Esophagus squamous epithelium (tissue), 5 donors: ENCODE measurements at places on chromosomes 6 and 20.

- DNase-seq = no peak
These were observed 143.7 kb upstream of the SLC22A16 start for GRCh38 chr6:110620065-110620464.

DNA sequence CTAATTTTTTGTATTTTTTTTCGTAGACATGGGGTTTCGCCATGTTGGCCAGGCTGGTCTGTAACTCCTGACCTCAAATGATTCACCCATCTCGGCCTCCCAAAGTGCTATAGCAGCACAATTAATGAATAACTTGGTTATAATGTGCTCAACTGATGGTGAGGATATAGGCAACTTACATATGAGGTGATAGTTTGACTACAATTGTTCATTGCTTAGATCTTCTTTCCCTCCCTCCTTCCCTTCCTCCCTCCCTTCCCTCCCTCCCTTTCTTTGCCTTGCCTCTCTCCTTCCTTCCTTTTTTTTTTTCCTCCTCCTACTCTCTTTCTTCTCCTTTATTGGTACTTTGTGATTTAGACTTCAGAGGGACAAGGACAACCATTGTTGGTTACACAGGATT lies 151.2 kb downstream of the RNF144B start:
- no peak for DNase-seq

- no peak for DNase-seq
These were observed 29.0 kb downstream of the PSMB1 start for GRCh38 chr6:170524172-170524502.

GRCh38 chr20:3861191-3861590 lies 14.6 kb downstream of the MAVS start:
- no peak for DNase-seq

DNA sequence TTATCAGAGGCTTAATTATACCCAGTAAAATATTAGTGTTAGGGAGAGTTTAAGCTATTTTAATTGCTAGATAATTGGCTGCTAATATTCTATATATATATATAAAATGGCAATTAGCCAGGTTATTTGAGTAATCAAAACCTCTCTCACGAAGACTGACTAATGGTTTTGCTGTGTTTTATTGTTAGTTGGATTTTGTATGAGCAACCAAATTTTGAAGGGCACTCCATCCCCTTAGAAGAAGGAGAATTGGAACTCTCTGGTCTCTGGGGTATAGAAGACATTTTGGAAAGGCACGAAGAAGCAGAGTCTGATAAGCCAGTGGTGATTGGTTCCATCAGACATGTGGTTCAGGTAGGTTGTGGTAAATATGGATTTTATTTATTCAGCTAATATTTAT lies 102.2 kb downstream of the RTN4IP1 start:
- DNase-seq = no peak

- DNase-seq = no peak
These were observed 251.1 kb downstream of the PHACTR1 start for GRCh38 chr6:12967686-12968085.

GRCh38 chr6:689223-689622 lies 3.7 kb downstream of the EXOC2 start:
- no peak for DNase-seq

DNA sequence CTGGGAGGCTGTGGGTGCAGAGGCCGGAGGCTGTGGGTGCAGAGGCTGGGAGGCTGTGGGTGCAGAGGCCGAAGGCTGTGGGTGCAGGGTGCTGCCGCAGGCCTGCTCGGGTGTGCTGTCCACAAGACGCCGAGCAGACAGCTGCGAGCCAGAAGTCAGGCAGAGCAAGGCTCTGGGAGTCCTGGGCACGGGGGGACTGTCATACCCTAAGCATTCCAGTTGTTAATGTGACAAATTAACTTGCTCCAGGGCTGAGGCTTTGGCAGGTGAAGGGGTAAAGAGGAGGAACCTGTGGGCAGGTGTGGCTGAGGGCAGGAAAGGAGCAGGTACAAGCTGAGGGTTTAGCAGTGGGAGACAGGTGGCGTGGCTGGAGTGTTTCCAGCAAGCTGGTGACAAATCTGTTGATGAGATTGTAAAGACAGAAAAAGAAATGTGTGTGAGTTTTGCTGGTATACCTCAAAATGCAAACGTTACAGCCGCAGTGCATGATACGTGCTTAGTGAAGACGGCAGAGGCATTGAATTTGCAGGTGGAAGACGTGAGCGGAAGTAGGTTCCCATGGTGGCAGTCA lies 14.2 kb upstream of the ADRM1 start:
- DNase-seq = no peak

GRCh38 chr20:13659288-13659687 lies 20.6 kb upstream of the TASP1 start:
- DNase-seq = no peak

- no peak for DNase-seq
These were observed 203.2 kb upstream of the SMLR1 start for GRCh38 chr6:130624046-130624445.

DNA sequence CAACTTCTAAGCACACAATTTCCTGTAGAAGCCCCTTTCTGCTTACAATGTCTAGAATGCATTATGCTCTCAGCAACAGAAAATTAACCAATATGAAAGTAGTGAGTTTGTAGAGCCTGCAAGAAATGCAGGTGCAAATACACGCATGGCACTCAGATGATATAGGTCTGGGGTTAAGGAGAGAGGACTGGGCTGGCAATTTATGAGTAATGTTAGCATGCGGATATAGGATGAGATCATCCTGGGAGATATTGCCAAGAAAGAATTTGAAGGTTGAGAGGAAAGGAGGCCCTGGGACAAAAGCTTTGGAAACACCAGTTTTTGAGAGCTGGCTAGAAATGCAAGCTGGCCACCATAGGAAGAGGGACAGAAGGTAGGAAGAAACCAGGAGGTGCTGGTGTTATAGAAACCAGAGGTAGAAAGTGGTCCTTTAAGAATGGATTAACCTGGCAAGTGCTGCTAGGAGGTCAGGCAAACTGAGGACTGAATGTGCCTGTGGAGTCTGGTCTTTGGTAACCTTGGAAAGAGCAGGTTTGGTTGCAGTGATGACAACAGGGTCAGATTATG lies 183.2 kb upstream of the MYLIP start:
- no peak for DNase-seq

DNA sequence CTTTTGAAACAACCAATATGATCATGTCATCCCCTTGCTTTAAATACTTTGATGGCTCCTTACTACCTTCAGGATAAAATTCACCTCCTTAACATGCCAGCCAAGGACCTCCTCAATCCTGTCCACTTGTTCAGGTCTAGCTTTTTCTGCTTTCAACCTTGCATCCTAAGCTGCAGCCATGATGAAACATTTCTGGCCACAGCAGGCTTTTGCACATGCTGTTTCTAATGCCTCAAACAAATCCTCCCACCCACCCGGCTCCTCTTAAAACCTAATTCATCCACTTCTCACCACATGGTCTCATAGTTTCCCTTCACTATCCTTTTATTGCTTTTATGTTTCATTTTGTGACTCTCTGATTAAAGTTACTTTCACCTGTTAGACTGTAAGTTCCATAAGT lies 124.6 kb downstream of the MYB start:
- no peak for DNase-seq

DNA sequence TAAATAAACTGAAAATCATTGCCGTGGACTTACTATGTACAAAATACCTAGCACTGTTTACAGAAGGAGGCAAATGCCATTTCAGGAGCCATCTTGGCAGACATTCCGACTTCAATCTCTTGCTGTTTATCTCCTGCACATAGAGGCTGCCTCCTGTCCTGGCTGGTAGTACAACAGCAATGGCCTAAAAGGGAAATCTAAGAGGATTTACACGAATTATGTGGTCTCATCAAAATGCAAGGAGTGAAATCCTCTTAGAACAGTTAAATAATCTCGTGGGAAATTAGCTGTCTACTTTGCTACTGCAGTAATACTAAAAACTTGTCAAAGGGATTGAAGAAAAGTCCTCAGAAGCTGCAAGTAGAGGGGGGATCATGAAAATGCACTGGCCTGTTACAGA lies 82.2 kb upstream of the SLC2A12 start:
- no peak for DNase-seq

DNA sequence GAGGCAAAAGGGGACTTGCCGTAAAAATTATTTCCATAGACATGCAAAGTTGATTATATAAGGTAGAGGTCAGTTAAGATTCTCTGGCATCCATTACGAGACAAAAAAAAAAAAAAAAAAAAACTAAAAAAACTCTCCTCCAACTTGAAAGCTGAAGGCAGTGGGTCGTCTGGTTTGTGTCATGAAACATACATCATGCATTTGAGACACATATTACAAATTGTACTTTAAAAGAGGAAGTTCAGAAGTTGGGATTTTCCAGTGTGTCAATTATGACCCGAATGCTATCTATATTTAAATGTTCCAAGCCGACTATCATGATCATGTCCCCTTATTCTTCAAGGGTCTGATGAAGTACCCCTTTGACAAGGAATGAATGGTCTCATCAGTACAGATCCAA lies 125.1 kb downstream of the ZNF217 start:
- DNase-seq = no peak

DNA sequence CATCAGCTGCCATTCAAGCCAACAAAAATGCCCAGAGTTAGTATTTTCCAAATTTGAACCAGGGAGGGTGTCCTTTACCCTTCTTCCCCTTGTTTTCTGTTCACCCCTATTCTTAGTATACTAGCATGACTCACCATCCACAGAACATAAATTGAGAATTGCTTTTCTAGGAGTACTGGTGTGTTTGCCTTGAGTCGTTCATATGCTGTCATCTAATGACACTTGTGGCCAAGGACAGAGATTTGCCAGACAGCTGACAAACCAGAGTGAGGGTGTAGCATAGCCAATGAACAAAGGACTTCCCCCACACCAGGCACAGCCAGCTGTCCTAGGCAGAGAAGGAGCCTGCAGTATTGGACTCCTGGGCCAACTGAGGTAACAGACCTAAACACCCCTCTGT lies 62.2 kb downstream of the FILIP1 start:
- DNase-seq = no peak

GRCh38 chr6:70343313-70343712 lies 40.4 kb upstream of the COL9A1 start:
- no peak for DNase-seq

DNA sequence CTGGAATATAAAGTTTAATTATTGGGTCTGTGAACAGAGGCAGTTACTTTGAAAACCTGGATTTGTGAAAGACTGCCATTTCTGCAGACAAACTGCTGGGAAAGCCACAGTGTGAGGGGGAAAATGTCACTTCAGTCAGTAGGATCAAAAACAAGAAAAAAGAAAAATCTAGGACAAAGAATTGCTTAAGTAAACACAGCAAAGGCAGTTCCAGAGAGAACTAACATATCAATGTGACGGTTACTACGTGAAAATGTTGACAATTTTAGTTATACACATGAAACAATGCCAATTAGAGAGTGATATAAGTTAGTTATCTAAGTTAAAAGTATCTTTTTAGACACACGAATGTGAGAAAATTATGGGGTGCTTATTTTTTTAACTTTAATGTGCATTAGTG lies 270.4 kb upstream of the RUNX2 start:
- no peak for DNase-seq

GRCh38 chr20:32443386-32443974 lies 85.3 kb downstream of the ASXL1 start:
- DNase-seq = no peak

- DNase-seq = no peak
These were observed 23.9 kb upstream of the MICB start for GRCh38 chr6:31473780-31474761.
